Amygdala (tissue), 56 donors: ENCODE measurements at places on chromosomes 7 and 10.
A peak's percentile ranks its signal among the peaks of the same experiment; 100 is the strongest.

GRCh38 chr10:87575851-87576250, 71.2 kb downstream of the MINPP1 start:
- DNase-seq = no peak

DNA sequence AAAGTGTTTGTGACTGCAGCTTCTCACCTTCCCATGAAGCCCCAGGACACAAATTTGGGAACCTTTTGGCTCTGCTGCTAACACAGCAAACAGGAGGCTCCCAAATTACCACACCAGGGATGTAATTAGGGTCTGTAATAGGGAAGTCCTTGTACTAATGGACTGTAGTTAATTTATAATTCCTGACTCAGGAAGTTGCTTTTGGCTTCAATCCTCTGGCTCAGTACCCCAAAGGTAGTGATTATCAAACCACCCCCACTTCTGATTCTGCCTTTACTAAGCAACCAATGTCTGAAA, 3.8 kb upstream of the MALSU1 start:
- no peak for DNase-seq

DNA sequence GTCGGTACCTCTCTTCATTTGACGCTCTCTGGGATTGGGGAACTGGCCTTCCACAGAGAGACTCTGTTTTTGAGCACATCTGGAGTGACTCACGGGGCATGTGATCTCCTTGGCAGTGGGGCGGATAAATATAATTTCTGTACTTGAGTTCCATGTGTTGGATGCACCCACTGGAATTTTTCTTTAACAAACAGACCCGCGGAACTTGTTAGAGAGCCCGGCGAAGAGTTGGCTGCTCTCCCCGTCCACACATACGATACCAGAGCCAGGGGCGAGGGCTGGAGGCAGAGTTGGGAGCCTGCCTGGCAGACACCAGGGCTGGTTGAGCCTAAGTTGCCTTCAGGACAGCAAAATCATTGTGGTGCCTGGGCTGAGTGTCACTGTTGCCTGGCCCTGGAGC, at the start of gene FAM180A:
FAM180A (minus strand) TSS at position 44 of the 400 bp plus-strand sequence. CDS start 233 bp downstream, outside the sequence.
- no peak for DNase-seq

GRCh38 chr7:70595755-70596597, 536.0 kb upstream of the GALNT17 start:
- no peak for DNase-seq

GRCh38 chr7:85061456-85061855, 125.4 kb downstream of the SEMA3D start:
- no peak for DNase-seq

DNA sequence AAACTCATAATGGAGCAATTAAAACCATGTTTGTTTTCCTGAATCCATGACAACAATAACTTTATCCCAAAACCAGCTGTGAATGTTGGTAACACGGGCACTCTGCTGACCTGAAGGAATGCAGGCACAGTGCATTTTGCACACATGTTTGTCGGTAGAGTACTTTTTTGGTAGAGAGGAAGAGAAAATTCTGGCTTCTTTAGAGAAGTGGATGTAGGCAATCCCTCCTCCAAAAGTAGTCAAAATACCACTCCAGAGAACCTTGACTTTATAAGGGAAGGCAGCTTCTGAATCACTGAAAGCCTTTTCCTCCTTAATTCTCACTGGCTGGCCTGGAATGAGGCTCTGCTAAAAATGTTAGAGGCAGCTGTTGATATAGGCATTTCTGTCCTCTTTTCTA, 15.8 kb upstream of the ACTA2 start:
- DNase-seq = no peak

DNA sequence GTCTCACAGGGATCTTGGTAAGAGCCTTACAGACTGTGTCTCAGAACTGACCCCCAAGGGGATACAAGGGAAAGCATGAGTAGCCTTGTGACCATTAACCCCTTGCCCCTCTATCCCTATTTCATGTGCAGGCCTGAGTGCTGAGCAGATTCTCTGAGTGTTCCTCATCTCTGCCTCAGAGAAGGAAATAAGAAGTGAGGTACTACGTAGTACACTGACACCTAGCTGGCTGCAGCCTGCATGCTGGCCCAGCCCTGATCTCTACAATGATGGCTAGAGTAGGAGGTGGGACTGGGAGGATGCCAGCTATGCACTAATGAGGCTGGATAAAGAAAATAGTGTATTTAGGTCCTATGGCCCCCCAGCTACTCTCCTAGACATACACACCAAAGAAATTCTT, 174.9 kb upstream of the HPS1 start:
- no peak for DNase-seq

DNA sequence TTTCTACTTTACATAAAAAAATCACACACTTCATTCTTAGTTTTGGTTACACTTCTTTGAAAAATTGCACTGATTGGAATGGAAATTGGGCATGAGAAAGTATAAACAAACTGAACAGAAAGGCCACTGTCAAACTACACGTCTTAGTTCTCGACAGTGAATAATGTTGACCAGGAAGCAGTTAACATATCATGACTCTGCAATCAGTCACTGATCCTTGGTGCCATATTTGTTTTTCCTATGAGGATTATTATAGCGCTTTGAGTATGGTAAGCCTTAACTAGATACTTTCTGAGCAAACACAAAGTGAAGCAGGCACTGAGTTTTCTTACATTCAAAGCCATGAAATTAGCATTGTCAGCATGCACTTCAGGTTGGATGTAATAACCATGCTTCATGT, 495.1 kb upstream of the ANKRD30A start:
- no peak for DNase-seq

- DNase-seq = no peak
Measured at GRCh38 chr10:22148961-22149360, 68.9 kb downstream of the EBLN1 start.

- DNase-seq = no peak
Measured at GRCh38 chr7:12730523-12730922, 43.1 kb downstream of the ARL4A start.

DNA sequence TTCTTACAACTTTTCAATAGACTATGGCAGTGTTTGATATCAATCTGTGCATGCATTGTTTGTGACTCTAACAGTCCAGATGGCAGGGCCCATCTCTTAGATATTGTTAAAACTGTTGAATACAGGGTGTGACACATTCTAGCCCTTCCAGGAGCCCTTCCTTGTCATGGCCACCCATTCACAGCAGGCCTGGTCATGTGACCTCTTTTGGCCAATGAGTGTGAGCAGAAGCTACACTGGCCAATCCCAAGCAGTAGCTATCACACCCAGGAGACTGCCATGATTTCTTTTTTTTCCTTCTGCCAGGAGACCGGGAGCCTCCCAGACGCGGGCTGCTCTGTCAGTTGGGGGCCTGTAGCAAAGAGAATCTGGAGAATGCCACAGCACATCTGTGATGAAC, 655.4 kb upstream of the MKI67 start:
- no peak for DNase-seq

DNA sequence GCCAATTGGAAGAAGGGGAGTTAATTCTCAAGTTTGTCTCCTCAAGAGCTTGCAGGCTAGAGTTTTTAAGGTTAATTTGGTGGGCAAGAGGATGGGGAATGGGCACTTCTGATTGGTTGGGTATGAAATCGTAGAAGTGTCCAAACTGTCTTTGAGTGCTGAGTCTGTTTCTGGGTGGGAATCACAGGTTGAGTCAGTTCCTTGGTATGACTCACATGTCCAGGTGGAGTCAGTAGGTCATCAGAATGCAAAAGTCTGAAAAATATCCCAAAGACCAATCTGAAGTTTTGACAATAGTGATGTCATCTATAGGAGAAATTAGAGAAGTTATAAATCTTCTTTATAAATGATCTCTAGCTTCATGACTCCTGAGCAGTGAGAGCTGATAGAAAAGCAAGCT, 1252.2 kb downstream of the REEP3 start:
- no peak for DNase-seq

DNA sequence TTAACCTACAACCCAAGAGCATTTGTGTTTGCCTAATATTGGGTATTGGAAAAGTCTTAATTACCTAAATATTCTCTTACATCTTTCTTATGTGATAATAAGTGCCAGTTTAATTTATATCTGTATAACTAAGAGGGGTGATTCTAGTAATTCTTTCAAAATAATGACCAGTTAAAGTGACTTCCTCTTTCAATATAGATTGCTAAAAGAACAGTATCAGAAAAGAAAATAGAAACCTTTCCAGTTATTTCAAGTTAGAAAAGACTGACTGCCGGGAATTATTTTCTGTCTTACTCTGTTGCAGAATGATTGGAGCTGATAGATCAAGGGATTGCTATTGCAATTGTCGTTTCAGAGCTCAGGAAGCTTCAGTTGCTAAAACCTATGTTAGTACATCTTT, 525.0 kb upstream of the SEMA3D start:
- no peak for DNase-seq

- no peak for DNase-seq
Measured at GRCh38 chr10:14244147-14244546, 86.6 kb downstream of the FRMD4A start.

GRCh38 chr7:45451342-45452035, 122.7 kb upstream of the ADCY1 start:
- DNase-seq = no peak

DNA sequence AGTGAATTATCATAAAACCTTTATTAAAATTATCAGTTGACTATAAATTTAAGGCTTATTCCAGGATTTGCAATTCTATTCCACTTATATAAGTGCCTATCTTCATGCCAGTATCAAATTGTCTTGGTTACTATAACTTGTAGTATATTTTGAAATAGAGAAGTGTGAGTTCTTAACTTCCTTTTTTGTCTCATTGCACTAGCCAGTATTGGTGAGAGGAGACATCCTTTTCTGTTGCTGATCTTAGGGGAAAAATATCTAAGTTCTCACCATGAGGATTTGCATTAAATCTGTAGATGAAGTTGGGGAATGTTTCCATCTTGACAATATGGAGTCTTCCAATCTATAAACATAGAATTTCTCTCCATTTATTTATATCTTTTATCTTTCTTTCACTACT, 104.2 kb upstream of the MKI67 start:
- DNase-seq = no peak

GRCh38 chr10:43209651-43210141, 57.2 kb downstream of the RASGEF1A start:
- DNase-seq = no peak

- DNase-seq = peak; percentile 39
Measured at GRCh38 chr10:49114718-49115014, 656 bp downstream of the VSTM4 start.

DNA sequence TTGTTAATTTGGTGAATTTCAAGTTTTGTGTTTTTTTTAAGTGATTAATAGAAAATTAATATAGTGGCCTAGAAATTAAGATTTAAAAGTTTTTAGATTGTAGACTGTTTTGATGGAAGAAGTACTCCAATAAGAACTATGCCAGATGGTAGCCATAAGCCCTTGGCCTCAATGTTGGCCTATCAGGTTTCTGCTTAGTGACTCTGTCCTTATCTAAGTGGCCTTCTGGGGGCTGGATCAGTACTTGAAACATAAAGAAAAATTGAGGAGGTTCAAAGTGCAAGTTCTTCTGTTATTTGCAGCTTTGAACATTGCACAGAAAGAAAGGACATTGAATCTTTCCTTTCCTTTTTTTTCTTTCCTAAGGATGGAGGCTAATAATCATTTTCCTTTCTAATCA, 9.9 kb downstream of the CCDC126 start:
- no peak for DNase-seq

DNA sequence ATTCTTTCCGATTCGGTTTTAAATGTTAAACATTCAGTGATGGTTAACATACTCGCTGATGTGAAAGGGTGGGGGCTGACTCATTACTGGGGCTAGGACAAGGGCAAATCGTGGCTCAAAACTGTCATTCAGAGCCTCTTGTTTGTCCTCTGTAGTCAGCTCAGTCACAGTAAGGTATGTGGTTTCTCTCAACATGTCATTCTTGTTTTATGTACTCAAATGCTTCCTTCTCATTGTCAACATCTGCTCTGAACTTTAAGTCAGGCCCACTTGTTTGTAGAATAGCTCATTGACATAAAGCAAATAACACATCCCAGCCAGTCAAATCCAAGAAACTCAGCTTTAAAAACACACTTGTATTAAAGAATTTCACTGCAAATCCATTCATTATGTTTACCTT, 7.3 kb downstream of the SLC16A9 start:
- DNase-seq = no peak

- DNase-seq = peak; percentile 12
Measured at GRCh38 chr7:149662591-149663095, 110.7 kb downstream of the ZNF467 start.

GRCh38 chr10:100101192-100102076, 19.8 kb upstream of the CPN1 start:
- DNase-seq = no peak

DNA sequence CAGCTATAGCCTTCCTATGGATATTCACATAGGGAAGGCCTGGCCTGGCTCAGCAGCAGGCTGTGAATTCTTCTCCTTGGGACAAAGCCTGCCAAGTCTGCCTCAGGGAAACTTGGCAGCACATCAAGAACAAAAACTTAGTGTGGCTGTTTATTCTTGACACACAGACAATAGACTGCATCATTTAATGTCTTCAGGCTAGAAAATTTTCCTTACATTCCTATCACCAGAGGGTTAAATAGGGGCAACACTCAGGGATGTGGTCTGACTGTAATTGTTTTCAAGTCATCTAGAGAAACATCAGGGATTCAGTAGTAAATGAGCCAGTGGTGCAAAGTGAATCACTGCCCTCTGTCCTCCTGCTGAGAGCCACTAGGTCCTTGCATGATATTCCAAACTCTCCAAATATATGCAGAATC, 137.3 kb downstream of the SEMA3C start:
- no peak for DNase-seq

- no peak for DNase-seq
Measured at GRCh38 chr10:33216661-33217427, 117.6 kb downstream of the NRP1 start.

- DNase-seq = no peak
Measured at GRCh38 chr10:43044961-43045621, 31.8 kb upstream of the RET start.

DNA sequence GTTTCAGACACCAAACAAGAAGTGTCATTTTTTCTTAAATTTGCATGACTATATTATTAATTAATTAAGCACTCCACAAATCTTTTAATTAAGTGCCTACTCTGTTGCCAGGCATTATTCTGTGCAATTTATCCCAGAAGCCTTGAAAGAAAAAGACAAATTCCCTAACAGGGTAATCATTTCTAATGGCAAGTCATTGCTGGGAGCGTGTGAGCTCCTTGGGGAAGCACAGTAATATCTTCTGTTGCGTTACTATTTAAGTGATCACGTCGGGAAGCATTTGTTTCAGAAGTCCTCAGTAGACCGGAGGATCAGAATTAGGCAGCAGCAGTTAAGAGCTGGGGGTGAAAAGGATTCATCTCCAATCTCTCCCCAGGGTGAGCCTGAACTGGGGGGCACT, 276.8 kb upstream of the RNF32 start:
- DNase-seq = no peak

DNA sequence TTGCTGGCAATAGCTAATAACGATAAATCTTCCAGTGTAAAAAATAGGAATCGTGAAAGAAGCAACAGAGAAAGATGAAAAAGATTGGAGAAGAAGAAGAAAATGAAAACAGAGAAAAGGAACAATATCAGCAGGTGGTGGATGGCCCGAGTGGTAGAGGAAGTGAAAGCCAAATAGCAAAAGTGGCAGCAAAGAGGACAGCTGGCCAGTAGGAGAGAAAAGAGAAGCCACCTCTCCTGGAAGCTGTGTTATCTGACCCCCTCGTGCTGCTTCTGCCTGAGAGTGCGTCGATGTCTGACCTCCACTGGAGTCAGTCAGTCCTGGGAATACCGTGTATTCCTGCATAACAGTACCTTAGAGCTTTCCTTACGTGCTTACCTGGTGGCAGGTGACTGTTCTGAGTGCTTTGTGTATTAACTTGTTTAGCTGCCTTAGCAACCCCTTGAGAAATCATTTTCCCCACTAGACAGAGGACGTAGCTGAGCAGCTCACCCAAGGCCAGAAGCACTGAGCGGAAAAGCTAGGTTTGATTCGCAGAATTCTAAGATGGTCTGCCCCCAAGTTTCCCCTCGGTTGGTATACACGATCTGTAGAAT, 88.3 kb downstream of the CHN2 start:
- DNase-seq = no peak
